Body of pancreas (tissue), 4 donors: ENCODE measurements at places on chromosomes 16 and 17. TPM values are rescaled to one million over a fixed set of nuclear protein-coding genes. Genes with fewer than 3 reads are reported as not detected.

Gene OR1F1
- total RNA-seq = not detected

Gene MIEF2
- 21.8 TPM for total RNA-seq

GRCh38 chr17:64326420-64327054 lies 63.5 kb upstream of the TEX2 start:
- peak; percentile 35 for DNase-seq

DNA sequence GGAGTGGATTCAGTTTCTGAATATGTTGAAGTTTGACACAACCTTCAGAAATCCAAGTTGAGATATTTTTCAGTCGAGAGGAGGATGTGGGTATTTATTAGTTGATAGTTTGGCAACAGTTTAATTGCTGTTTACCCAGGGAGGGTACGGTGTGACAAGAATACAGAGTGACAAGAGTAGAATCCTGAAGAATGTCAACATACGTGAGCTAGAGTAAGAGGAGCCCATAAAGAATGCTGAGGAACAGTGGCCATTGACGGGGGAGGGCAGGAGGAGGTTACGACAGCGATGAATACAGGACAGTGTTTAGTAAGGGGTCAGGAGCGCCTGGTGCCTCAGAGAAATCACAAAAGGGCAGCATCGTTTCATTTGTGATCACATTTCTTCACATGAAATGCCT lies 76.5 kb downstream of the AATF start:
- no peak for DNase-seq

GRCh38 chr17:16440901-16441629 lies 25.7 kb downstream of the TRPV2 start:
- no peak for DNase-seq

- peak; percentile 82 for DNase-seq
Measured at GRCh38 chr17:45132572-45133463, 503 bp upstream of the PLCD3 start.

Gene MRPL58
- total RNA-seq = 16.9 TPM

Gene CDRT15
- total RNA-seq = not detected

- DNase-seq = no peak
Measured at GRCh38 chr16:23186171-23186570, 3.6 kb downstream of the SCNN1G start.

Gene PSMD11
- 24.7 TPM for total RNA-seq

GRCh38 chr16:2883458-2883908 lies 468 bp downstream of the FLYWCH2 start:
- DNase-seq = no peak

- peak; percentile 44 for DNase-seq
Measured at GRCh38 chr17:17119533-17119932, 77.3 kb downstream of the MPRIP start.

Gene MMP25
- under 0.01 TPM for total RNA-seq

Gene DPEP3
- total RNA-seq = not detected

DNA sequence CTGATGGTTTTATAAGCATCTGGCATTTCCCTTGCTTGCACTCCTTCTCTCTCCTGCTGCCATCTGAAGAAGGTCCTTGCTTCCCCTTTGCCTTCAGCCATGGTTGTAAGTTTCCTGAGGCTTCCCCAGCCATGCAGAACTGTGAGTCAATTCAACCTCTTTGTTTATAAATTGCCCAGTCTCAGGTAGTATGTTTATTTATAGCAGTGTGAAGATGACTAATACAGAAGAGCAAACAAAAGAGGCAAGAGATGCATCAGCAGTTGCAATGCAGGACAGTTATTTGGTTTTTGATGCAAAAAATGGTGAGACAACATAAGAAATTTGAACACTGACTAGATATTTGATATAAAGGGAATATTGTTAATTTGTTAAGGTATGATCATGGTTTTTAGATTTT lies 16.8 kb downstream of the TMEM100 start:
- no peak for DNase-seq

Gene DHRS7C
- not detected for total RNA-seq

GRCh38 chr17:33086041-33086440 lies 94.4 kb downstream of the SPACA3 start:
- DNase-seq = no peak

DNA sequence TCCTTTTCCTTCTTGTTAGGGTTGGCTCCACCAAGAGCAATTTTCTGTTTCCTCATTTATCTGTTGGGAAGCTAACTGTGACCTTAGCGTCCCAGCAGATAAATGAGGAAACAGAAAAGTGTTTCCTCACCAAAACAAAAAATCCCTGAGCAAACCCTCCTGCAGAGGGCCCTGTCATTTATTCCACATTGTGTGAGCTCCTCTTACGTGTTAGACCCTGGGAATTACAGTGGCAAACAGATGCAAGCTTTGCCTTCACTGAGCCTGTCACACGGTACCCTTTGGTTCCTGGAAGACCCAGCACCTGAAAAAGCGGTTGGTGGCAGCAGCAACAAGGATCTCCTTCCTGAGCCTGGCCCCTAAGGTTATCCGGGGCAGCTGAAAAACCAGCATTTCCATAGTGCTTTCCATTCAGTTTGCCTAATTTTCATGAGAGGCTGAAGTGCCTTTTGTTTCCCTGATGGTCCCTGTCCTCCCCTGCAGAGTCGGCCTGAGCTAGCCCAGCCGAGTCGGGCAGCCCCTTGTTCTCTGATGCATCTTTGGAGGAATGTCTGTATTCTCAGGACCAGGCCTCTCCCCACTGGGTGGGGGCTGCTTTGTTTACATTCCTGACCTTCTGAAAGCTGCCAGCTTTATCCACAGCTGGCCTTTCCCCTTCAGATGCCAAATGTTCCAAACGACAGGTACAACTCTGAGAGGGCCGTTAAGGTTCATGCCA lies 34.7 kb downstream of the YPEL2 start:
- peak; percentile 44 for DNase-seq

DNA sequence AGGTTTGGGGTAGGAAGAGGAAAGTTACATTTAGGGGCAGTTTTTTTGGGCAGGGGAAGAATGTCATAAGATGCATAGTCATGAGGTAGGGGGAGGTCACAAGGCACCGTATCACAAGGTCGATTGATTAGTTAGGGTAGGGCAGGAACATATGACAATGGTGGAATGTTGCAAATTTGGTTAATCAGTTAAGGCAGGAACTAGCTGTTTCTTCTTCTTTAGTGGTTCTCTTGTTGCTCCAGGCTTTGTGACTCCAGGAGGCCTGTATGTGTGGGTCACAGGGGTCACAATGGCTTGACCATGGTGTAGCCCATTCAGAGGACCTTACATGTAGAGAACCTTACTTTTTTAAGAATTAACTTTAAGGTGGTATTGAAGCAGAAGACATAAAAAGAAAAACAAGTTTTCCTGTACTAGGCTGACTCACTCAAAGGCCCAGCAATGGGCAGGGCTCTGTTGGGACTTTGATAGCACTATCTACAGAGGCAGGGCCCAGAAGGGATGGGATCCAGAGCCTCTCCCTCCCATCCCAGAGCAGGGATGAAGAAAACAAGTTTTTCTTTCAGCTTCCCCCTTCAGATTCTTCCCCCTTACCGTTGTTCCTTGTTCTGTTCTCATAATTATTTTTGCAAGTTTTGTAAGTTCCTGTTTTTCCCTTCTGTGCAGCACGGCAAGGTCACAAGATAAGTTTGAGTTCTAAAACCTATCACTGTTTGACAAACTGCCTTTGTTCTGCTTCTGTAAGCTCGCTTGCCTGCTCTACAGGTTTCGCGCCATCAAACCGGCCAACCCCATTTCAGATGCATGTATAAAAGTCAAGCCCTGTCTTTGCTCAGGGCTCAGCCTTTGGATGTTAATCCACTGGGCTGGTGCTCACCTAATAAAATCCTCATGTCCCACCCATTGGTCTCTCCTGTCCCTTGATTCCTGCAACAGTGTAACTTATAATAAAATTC lies 45.8 kb upstream of the ATF7IP2 start:
- no peak for DNase-seq
